Neural progenitor cell (in vitro differentiated cells): ENCODE measurements at places on chromosomes 6 and 20. TPM values are rescaled to one million over a fixed set of nuclear protein-coding genes. Genes with fewer than 3 reads are reported as not detected.
A peak's percentile ranks its signal among the peaks of the same experiment; 100 is the strongest.

- no peak for DNase-seq
Measured at GRCh38 chr6:13004601-13005000, 288.0 kb downstream of the PHACTR1 start.

DEFB132 gene
- total RNA-seq = not detected in 2 replicates

- no peak for DNase-seq
Measured at GRCh38 chr20:46062151-46062550, 27.6 kb downstream of the NCOA5 start.

TGM3 gene
- total RNA-seq = 0.31 TPM in 1 of 2 replicates, not detected in the other

GRCh38 chr6:2976060-2976459 is 4.7 kb upstream of the SERPINB6 start:
- DNase-seq = no peak

- peak; percentile 91 for DNase-seq
Measured at GRCh38 chr6:126143761-126144251, 157.5 kb downstream of the TRMT11 start.

APOM gene
- 2.6 and 4.2 TPM in 2 replicates for total RNA-seq

DNA sequence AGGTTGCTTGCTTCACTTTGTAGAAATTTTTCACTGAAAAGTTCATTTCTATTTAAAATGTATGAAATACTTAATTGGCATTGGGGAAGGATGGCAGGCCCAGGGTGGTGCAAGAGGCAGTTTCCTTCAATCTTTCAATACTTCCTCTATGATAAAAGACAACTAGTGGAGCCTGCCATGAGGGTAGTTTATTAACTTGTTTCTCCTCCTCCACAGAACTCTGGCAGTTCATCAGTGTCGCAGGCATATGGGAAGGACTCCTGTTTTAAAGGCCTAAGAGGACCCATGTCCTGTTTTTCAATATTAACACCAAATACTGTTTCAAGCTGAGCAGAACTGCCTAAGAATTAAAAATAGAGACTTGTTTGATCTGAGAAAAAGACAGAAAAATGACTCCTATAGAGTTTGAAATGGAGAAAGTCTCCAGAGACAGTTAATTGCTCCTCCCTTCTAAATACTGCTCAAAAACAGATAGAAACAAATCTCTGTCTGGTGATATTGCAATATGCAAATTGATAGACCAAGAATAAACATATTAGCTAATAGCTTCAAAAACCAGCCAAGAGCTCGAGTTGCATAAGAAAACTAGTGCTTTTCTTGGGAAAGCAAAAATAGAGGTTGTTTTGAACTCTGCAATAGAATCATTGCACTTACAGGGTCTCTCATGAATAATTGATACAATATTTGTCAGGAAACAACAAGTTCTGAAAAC is 665.7 kb upstream of the SLC35B3 start:
- DNase-seq = no peak

SIRPB1 gene
- 0.62 TPM in 1 of 2 replicates, not detected in the other for total RNA-seq

DNA sequence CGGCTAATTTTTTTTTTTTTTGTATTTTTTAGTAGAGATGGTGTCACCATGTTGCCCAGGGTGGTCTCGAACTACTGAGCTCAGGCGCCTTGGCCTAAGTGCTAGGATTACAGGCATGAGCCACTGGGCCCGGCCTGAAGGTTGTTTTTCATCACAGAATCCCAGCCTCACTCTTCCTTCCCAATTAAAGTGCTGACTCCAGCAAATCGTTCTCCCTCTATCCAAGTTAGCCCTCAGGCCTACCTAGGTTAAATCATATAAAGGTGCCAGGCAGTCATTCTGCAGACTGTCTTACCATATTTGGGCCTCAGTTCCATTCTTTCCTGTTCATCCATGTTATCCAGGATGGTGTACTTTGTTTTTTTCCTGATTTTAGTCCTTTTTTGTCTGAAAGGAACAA is 56.4 kb downstream of the ALDH5A1 start:
- DNase-seq = no peak

- DNase-seq = no peak
Measured at GRCh38 chr6:15864708-15865062, 201.9 kb upstream of the DTNBP1 start.

GRCh38 chr6:74891349-74891831 is 314.5 kb downstream of the COL12A1 start:
- no peak for DNase-seq

GRCh38 chr20:17617212-17617867 is 47.5 kb downstream of the DSTN start:
- peak; percentile 75 for DNase-seq

GRCh38 chr6:165799391-165800153 is 136.5 kb upstream of the PDE10A start:
- DNase-seq = no peak

KIAA1586 gene
- 45.9 and 88.1 TPM in 2 replicates for total RNA-seq

DNA sequence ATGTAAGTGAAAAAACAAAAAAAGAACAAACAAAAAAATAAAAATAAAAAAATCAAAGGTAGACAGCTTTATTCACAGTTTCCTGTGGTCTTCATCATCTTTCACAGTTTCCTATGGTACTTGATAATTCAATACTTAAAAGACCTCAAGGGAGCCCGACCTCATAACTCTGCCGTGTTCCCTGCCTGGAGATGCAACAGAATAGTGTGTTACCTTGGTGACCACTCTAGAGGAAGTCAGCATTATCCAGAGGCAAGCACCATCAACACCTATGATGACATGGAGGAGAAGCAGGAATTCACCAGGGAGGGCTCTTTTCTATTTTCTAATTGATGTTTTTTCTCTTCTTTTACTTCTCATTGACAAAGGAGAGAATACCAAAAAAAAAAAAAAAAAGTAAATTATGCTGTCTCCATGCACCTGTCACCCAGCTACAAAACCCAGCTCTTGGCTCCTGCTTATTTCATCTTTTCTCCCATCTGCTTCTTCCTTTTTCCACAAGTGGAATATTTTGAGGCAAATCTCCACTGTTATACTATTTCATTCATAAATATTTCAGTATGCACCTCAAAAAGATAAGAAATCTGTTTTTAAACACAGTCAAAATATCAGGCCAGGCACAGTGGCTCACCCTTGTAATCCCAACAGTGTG is 95.8 kb upstream of the STXBP5 start:
- no peak for DNase-seq

GRCh38 chr6:104959026-104959858 is 2.3 kb downstream of the LIN28B start:
- DNase-seq = no peak

GRCh38 chr20:48638546-48638945 is 189.3 kb downstream of the PREX1 start:
- no peak for DNase-seq

DNA sequence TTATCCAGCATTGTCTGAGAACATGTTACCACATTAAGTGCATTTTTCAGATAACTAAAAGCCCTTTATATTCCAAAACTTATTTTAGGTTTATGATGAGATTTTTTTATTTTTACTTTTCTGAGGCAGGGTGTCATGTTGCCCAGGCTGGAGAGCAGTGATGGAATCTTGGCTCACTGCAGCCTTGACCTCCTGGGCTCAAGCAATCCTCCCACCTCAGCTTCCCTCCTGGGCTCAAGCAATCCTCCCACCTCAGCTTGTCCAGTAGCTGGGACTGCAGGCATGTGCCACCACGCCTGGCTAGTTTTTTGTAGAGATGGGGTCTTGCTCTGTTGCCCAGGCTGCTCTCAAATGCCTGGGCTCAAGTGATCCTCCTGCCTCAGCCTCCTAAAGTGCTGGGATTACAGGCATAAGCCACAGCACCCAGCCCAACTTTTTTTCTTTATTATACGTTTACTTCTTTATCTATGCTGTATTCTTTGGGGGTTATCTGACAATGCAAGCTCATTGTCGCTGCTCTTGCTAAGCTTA is 6.2 kb downstream of the DYNLT1 start:
- DNase-seq = no peak

- DNase-seq = no peak
Measured at GRCh38 chr6:22146931-22147701, 149.7 kb downstream of the PRL start.

DNA sequence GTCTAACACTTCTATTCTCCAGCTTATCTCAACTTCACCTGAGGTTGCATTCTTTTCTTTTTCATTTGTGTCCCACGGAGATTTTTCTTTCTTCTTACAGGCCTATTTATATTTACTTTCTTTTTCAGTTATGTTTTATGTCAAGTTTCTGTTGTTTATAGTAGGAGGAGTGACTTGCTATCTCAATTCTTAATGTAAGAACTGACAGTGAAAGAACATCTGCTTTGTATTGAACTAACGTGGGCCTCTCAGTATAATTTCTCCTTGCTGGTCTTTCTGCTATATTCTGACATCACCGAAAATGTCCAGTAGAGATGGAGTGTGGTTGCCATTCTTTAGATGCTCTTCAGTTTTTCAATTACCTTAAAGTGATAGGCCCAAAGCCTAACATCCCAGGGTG is 521.7 kb downstream of the EPM2A start:
- no peak for DNase-seq

GRCh38 chr20:18678549-18679419 is 90.9 kb downstream of the DTD1 start:
- no peak for DNase-seq

EFCAB8 gene
- total RNA-seq = not detected in 2 replicates

ABT1 gene
- total RNA-seq = 13.1 and 17.3 TPM in 2 replicates

CRISP2 gene
- not detected in 2 replicates for total RNA-seq

- DNase-seq = no peak
Measured at GRCh38 chr20:50366270-50367103, 143.7 kb upstream of the PTPN1 start.

GRCh38 chr20:15060265-15061060 is 723.1 kb upstream of the FLRT3 start:
- DNase-seq = peak; percentile 13

- DNase-seq = no peak
Measured at GRCh38 chr6:17705428-17705777, 1.3 kb downstream of the NUP153 start.

- peak; percentile 96 for DNase-seq
Measured at GRCh38 chr6:28225056-28225834, at the start of gene ZSCAN9. Gene ZSCAN9, plus strand, starts transcription at chr6:28225275. Its CDS starts 1,810 bp downstream, at chr6:28227085.

DNA sequence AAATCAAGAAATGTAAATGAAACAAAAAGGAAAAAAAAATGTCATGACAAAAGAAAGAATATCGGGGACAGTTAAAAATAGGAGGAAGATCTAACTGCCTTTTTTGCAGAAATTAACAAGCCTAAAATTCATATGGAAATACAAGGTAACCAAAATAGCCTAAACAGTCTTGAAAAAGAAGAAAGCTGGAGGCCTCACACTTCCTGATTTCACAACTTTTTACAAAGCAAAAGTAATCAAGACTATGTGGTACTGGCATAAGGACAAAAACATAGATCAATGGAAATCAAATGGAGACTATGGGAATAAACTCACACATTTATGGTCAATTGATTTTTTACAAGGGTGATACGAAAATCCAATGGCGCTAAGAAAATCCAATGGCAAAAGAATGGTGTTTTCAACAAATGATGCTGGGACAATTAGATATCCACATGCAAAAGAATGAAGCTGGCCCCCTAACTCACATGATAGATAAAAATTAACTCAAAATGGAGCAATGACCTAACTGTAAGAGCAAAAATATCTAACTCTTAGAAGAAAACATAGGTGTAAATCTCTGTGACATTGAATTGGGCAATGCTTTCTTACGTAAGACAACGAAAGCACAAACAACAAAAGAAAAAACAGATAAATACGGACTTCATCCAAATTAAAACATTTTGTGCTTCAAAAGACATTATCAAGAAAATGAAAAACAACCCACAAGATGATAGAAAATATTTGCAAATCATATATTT is 24.5 kb downstream of the MAP3K5 start:
- no peak for DNase-seq
